ENCODE measurements at places on chromosomes 4 and X.

DNA sequence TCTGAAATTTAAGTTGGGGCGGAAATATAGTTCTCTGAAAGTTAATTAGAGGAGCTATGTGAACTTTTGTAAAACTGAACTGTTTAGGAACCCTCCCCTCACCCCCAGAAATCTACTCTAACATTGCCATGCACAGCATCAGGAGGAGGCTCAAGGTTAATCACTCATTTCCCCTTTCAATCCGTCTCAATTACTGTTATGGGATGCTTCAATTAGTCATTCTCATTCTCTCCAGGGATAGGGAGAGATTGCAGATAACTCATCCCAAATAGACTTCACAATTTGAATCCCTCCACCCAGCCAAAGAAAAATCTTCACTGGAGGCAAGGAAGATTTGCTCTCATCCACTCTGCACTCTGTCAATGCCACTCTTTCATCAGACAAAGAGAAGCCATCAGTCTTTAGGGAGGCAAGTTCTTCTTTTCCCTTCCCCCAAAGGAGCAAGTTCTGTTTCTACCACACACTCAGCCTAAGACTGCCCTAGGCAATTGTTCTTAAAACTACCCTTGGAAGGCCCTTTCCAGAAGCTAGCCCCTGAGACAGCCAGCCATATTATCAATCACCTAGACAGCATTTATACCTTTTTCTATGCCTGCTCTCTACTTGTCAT is 140.4 kb downstream of the SLC10A7 start:
- DNase-seq: no peak

DNA sequence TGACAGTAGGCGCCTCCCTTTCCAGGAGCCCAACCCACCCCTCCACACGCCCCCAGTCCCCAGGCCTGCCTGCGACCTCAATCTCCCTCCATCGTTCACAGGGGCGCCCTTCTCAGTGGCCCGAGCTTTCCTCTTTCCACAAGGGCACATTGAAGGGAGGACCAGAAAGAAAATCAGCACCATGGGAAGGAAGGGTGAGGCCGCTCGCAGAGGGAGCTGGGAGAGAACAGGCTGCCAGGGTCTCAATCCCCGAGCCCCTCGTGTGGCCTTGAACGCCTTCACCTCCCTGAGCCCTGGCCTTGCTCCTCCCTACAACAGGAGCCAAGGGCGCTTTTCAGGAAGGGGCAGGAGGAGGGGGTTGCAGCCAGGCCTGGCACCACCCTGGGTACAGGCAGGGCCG is 66.5 kb downstream of the WFS1 start:
- no peak for DNase-seq

GRCh38 chr4:105453550-105454205 is 20.2 kb downstream of the PPA2 start:
- no peak for DNase-seq

- no peak for DNase-seq
Observed at GRCh38 chr4:41668024-41668423, 80.5 kb downstream of the PHOX2B start.

DNA sequence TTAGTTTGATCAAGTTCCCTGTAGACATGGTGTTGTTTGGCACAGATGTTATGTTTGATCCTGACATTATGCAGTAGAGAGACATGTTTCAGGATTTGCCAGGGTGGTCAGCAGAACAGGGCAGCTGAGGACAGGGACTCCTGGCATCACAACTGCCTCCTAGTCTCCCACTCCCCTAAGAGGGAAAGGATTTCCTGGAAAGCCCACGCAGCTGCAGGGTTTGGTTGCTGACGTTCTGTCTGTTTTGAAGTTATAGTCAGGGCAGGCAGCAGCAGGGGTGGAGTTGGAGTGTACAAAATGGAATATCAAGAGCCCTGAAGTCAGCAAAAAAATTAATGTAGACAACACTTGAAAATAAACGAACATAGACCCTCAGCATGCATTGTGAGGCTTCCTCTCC is 125.4 kb downstream of the CPE start:
- no peak for DNase-seq

- DNase-seq: peak; percentile 84
Observed at GRCh38 chr4:54233277-54233696, 4.2 kb downstream of the PDGFRA start.

DNA sequence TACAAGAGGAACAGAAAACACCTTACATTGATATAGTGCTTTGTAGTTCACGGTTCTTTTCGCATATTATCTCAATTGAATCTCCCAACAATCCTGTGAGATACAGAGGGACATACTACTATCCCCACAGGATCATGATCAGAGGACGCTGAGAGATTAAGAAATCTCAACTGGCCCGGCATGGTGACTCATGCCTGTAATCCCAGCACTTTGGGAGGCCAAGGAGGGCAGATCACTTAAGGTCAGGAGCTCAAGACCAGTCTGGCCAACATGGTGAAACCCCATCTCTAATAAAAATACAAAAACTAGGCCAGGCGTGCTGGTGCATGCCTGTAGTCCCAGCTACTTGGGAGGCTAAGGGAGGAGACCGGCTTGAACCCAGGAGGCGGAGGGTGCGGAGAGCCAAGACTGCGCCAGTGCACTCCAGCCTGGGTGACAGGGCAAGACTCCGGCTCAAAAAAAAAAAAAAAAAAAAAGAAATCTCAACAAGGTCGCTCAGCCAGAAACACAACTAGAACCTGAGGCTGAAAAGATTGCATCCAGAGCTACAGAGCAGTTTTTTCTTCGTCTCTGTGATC is 7.4 kb downstream of the APOO start:
- DNase-seq: no peak

DNA sequence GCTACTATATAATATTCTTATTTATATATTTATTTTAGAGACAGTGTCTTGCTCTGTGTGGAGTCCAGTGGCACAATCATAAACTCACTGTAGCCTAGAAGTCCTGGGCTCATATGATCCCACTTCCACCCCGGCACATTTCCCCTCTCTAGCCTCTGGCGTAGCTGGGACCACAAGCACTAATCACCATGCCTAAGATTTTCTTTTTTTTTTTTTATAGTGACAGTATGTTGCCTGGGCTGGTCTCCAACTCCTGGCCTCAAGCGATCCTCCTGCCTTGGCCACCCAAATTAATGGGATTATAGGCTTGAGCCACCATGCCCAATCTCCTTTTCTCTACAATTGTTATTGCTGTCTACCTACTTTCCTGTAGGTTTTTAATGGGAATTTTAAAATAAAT is 74.1 kb upstream of the BMP3 start:
- DNase-seq: no peak

- DNase-seq: no peak
Observed at GRCh38 chr4:2320746-2321145, 58.8 kb upstream of the MXD4 start.

DNA sequence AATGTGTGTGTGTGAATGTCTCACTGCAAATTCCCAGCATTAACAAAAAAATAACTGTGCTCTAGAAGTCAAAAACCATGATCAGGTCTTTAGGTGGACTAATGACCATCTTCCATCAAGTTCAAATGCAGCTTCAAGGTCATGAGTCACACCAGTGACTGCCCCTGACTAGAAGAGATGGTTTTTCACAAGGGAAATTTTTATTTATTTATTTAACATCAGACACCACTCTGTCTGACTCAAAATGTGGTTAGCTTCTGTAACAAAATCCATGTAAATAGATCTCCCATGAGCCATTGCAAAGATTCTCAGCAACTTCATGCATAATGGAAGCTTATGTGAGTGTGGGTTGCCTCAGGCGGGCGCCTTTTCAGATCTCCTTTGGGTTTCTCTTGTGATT is 219.2 kb downstream of the KIT start:
- no peak for DNase-seq

- peak; percentile 19 for DNase-seq
Observed at GRCh38 chrX:136694431-136695087, 46.6 kb downstream of the CD40LG start.

DNA sequence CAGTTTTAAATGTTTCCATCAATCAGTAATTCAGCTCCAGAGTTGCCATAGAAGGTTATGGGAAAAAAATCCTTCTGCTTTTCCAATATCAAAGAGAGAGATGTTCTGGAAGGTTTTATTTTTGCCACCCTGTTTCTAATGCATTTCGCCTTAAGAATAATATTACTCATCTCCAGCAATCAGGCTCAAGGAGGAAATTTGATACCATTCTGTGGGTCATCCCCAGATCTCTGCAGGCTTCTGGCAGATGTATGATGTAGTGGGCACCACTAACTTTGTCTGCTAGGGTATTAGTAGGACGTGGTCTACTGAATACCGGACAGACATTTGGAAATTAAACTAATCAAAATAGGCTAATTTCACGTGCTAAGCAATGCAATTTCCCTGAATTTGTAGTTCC is 645.4 kb upstream of the TENM3 start:
- no peak for DNase-seq

- no peak for DNase-seq
Observed at GRCh38 chrX:107684956-107685385, 56.7 kb downstream of the PRPS1 start.

DNA sequence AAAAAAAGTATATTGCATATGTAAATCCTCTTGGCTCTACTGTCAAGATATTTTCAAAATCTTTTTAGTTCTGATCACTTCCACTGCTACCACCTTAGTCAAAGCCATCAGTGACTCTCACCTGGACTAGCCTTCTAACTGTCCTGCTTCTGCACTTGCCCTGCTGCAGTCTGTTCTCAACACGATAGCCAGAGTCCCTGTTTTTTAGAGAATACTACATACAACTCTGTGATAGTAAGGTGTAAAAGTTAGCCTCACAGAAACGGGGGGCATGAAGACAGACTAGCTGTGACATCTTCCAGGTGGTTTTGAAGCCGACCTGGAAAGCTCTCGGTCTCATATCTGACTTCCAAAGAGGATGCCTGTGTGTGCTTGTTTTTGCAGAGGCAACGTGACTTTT is 24.7 kb downstream of the EIF2S3 start:
- DNase-seq: no peak

DNA sequence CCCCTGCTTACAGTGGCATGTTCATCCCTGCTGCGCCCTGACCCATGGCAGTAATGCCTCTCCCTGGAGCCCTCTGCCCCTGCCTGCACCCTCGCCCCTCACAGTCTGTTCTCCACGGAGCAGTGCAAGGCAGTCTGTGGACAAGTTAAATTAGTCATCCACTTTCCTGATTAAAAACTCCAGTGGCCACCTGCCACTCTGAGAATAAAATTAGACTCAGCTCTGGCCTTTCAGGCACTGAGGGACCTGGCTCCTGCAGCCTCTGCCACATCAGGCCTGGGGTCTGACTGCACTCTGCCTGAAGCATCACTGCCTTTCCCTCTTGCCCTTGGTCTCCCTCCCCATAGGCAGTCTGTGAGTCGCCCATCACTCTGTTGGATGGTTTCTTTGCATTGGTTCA is 53.6 kb downstream of the GRK4 start:
- no peak for DNase-seq

DNA sequence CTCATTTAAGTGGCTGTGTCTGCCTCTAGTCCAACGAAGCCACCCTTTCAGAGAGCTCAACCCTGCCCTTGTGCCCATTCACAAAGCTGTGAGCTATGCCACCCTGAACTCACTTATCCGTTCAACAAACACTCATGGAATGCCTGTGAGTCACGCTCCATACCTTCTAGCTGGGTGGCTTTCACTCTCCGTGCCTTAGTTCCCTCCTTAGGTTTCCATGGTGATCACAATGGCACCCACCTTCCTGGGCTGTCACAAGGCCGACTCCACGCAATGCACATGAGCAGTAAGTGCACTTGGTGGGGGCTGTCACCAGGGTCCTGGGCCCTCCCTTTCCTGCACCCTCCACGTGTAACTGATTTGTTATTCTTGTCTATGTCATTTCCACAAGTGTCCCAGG is 37.2 kb upstream of the PPP2R2C start:
- no peak for DNase-seq

- DNase-seq: no peak
Observed at GRCh38 chrX:14584548-14584947, 55.2 kb downstream of the GLRA2 start.

DNA sequence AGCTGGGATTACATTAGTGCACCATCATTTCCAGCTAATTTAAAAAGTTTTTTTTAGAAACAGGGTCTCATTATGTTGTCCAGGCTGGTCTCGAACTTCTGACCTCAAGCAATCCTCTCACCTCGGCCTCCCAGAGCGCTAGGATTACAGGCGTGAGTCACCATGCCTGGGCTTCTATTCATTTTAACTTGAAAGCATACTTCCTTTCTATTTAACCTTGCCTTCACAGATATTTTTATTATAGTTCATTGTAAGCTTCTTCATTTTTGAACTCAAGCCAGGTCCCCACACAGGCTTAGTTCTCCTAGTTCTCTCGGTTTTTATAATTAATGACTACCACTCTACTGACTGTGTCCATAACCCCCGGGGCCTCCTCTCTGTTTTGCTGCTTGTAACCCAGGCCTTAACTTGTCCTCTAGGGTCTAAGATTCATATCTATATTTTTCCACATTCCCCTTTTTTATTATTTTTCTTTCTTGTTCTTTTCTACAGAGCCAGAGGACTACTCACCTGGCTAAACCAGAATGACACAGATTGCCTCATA is 50.7 kb downstream of the SNX12 start:
- DNase-seq: no peak

- DNase-seq: no peak
Observed at GRCh38 chr4:187181054-187181453, 457.4 kb upstream of the FAT1 start.

- no peak for DNase-seq
Observed at GRCh38 chr4:8278421-8279287, 9.1 kb downstream of the HTRA3 start.

DNA sequence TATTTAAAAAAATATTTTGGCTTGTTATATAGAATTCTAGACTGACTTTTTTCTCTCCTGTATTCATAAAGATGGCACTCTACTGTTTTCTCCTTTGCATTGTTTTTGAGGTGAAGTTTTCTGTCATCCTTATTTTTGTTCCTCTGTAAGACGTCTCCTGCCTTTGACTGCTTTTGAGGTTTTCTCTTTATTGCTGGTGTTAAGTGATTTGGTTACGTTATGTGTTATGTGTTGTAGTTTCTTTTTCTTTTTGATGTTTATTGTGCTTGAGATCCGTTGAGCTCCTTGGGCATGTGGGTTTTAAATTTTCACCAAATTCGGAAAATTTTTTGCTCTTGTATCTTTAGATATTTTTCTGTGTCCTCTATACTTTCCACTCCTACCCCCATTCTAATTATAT is 50.0 kb downstream of the KDM6A start:
- DNase-seq: no peak

GRCh38 chr4:33296876-33297455 is 2576.8 kb downstream of the PCDH7 start:
- no peak for DNase-seq

Measured in NCI-H345 (cell line).